ENCODE measurements at places on chromosomes 13 and 19. TPM values are rescaled to one million over a fixed set of nuclear protein-coding genes. Genes with fewer than 3 reads are reported as not detected.

The RFPL4A gene
- not detected for total RNA-seq

DNA sequence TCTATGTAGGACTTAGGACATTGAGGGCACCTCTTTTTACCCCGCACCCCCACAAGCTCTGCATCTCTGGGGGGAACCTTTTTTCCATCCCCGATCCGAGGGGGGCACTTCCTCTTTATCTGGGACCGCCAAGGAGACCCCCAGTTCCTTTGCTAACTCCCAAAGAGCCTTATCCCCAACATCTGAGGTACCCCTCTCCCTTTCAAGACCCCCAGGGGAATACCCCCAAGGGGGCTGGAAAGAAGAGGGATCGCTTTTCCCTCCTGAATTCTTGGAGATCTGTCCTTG is 1.1 kb downstream of the TNFSF9 start:
- DNase-seq = no peak

GRCh38 chr13:65650321-65650720 is 1579.8 kb downstream of the PCDH9 start:
- no peak for DNase-seq

The CYP4F11 gene
- not detected for total RNA-seq

GRCh38 chr19:13827656-13828055 is 32.4 kb downstream of the ZSWIM4 start:
- no peak for DNase-seq

The ZNF565 gene
- 3.5 TPM for total RNA-seq

- no peak for DNase-seq
Observed at GRCh38 chr13:42239161-42239560, 32.8 kb upstream of the AKAP11 start.

The TBXA2R gene
- total RNA-seq = 0.20 TPM

The CYP4F22 gene
- total RNA-seq = 1.4 TPM

All from activated CD4-positive, alpha-beta memory T cell treated with anti-CD3 and anti-CD28 coated beads, Interleukin-2, amount 10 ng/mL, durations not matched to agents 7 days and 5 days (primary cell).